Posterior cingulate gyrus (tissue), 11 donors: ENCODE measurements at places on chromosomes 3 and 15.

DNA sequence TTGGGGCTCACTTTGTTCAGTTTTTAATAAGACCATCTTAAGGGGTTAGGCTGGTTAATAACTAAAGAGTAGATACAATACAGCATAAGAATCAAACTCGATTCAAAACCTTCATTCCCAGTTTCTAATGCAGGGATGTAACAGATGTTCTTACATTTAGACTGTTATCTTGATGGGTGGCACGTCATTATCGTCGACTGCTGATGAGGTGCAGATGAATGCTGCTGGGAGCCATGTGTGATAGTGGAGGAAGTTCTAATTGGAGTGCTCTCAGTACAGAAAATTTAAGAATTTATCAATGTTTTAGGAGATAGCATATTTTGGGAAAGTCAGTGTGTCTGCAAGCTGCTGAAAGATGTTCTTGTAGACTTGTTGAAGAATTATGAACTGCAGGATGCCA, 331.5 kb downstream of the PTPRG start:
- no peak for DNase-seq

DNA sequence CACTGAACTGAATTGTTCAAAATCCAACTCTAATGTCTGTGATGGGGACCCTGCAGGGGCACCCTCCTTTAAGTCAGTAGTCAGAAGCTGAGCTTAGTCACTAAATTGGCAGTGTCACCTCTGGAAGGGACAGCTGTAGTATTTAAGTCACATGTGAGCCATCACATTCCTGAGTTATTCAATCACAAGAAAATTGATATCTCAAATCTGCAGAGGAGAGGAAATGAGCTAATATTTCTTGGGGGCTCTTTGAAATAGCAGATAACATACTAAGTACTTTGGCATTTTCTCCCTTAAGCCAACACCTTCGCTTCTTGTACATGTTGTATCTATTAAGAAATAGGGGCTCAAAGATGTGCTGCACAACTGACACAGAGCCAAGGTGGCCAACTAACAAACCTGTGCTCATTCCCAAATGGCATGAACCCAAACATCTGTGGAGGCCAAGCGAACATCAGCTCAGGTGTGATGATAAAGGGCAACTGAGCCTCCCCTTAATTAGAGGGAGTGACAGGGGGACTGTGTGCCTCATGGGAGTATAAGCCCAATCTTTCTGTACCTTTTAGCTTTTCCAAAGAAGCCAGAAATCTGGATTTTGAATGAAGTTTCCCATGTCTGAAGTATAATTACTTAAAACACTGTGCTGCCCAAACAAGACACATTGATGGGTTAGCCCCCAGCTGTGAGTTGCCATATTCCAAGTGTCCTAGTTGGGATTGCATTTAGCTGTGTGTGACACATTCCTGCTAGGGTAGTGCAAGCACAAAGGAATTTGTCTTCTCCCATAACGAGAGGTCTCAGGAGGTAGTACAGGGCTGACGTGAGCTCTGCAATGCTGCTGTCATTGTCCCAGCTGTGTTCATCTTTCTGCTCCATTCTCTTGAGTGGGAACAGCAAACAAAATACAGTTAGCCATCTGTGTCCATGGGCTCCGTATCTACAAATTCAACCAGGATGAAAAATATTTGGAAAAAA, 63.3 kb downstream of the ABHD5 start:
- DNase-seq: no peak

DNA sequence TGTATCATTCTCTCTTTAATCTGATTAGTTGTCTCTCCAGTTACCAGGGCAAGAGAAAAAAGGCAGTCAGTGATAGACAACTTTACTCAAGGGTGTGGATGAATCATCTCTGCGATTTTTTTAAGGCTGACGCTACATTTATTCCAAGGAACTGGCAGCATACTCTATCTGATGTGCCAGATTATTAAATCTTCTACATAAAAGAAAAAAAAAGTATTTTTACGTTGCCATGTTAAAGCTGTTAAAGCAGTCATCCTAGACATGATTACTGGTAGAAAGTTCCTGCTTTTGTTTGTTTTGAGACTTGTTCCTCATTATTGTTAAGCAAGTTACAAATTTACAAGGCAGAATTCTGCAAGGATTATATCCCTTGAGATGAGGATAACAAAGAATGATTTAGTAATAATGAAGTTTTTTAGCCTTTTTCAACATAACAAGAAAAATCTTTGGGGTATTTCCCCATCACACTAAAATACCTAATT, 121.7 kb downstream of the CBLB start:
- DNase-seq: no peak

- DNase-seq: no peak
Measured at GRCh38 chr3:53865732-53866499, 16.0 kb downstream of the ACTR8 start.

GRCh38 chr15:69522361-69522760, 69.7 kb downstream of the RPLP1 start:
- DNase-seq: no peak

DNA sequence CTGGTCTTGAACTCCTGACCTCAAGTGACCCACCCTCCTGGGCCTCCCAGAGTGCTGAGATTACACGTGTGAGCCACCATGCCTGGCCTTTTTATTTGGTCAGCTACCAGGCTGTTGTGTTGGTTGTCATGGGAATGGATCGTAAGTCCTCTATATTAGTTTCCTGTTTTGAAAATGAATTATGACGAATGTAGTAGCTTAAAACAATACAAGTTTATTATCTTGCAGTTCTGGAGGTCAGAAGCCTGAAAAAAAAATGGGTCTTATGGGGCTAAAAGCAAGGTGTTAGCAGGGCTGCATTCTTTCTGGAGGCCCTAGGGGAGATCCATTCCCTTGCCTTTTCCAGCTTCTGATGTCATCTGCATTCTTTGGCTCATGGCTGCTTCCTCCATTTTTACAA, 25.1 kb upstream of the HERC1 start:
- DNase-seq: no peak

- DNase-seq: no peak
Measured at GRCh38 chr3:182716114-182716688, 77.1 kb upstream of the ATP11B start.

- no peak for DNase-seq
Measured at GRCh38 chr3:67683522-67683921, 29.1 kb upstream of the SUCLG2 start.

DNA sequence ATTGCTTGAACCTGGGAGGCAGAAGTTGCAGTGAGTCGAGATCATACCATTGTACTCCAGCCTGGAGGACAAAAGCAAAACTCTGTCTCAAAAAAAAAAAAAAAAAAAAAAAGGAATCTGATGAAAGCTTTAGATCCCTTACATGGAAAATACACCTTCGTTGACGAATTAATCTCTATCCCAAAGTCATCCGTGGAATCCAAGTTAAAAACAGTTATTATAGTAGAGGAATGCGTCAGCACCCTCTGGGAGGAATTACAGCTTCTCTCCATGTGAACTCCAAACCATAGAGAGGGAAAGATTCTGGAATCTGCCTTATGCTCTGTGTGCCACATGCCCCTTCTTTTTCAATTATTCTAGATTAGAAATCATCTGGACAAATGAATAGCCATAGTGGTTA, 192.3 kb upstream of the C2CD4B start:
- DNase-seq: no peak

DNA sequence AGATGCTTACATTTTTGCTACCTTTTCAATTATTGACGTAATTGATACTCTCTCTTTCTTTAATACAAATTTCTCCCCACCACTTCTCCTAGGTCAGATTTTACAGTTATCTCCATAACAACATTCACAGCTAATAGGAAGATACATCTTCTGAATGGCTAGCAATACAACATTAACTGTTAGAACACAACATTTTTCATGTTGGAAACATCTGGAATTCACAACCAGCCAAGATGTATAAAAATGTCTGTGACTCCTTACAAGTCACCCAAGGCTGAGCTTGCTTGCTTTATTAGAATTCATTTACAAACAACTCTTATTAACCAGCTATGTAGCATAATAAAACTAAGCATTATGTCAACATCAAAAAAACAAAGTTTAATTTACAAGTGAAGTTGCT, 81.0 kb upstream of the ROBO2 start:
- DNase-seq: no peak

DNA sequence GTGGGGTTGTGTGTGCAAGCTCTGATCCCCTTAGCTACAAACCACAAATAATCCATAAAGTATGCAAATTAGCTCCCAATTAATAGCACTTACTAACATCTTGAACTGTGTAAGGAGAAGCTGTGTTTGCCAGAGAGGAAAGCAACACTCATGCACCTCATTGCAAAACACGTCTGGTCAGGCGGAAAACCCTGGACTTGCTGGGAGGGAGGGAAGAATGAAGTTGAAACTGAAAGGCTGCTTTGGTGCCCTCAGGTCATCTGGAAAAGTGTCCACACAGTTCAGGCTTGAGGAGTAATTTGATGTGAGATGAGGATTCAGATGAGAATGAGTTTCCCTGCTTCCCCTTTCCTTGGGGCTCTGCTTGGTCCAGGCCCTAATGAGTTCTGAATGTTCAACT, 185.5 kb upstream of the ANKRD28 start:
- no peak for DNase-seq

DNA sequence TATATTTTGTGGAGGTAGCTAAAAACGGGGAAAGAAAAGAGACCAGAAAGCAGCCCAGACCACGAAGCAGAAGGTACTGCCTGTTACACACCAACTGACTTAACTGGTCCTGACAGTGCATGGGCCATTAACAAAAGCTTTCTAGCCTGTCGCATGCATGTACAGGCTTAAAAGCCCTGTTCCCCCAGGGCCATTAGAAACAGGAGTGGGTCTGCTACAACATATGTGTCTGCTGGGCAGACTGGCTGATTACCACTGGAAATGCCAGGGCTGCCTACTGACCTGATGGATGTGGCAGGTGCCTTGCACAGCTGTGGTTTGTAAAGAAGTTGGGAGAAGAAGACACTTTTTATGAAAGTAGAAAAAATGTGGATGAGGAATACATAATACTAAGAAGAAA, 137.4 kb downstream of the GAP43 start:
- DNase-seq: no peak

- DNase-seq: no peak
Measured at GRCh38 chr15:37973856-37974255, 39.4 kb downstream of the TMCO5A start.

- no peak for DNase-seq
Measured at GRCh38 chr3:17110660-17111396, 226.1 kb downstream of the PLCL2 start.

GRCh38 chr3:9043063-9043462, 79.8 kb upstream of the RAD18 start:
- DNase-seq: no peak

DNA sequence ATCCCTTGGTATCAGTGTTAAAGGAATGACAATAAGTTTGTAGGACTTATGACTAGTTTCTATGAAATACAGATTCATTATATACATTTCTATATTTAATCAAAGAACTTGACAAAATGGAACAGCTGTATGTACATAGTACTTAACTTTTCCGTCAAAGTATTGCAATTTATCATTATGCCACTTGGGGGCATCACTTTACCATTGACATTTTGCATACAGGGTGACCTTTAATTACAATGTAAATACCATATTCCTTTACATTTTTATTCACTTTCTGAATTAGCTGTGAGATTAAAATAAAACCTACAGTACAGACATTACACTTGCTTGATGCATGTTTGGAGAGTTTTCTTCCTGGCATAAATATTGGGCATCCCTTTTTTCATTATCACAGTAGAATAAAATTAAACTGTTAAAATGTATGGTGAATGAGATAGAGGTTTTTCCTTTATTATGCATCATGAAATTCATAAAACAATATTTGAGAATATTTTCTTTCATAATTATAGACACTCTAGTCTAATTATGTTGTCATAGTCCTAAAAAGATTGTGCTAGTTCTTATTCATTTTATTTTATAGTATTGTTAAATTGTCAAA, 6.9 kb downstream of the NEK11 start:
- no peak for DNase-seq

- DNase-seq: no peak
Measured at GRCh38 chr3:28349469-28350000, 911 bp upstream of the AZI2 start.

GRCh38 chr3:57118254-57118653, 46.9 kb downstream of the IL17RD start:
- no peak for DNase-seq

GRCh38 chr3:61620073-61620472, 58.7 kb downstream of the PTPRG start:
- no peak for DNase-seq

DNA sequence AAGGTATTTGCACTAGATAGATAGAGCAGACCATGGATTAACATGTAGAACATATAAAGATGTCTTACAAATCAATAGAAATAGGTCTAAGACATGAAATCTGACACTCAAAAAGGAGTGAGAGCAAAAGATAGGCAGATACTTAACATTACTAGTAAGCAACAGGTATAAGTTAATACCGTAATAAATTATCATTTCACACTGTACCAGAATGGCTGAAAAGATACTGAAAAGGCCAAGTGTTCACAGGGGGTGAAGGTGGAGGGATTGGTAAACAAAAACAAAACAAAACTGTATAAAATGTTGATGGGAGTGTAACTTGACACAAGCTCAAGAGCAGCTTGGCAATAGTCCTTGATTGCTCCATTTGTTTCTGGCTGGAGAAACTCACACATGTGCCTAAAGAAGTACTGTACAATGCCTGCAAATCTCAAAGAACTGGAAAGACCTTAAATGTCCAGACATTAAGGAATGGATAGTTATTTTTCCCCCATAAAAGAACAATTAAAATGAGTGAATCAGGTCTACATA, 3.5 kb downstream of the NSMCE3 start:
- no peak for DNase-seq

DNA sequence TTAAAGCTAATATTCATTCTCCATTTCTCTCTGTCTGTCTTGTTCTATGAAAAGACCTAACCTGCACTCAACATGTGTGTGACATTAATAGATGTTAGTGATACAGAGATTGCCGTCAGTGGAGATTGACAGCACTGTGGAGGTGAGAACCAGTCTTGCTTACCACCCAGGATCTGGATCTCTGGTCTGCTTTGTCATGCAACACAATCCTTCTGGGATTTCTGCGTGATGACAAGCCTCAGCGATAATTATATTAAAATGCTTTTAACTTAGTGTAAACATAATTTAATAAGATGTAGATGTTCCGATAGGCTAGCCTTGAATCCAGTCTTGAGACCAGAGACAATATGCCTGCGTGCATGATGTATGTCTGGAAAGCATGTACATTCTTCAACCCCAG, 262.0 kb upstream of the ZNF717 start:
- no peak for DNase-seq

DNA sequence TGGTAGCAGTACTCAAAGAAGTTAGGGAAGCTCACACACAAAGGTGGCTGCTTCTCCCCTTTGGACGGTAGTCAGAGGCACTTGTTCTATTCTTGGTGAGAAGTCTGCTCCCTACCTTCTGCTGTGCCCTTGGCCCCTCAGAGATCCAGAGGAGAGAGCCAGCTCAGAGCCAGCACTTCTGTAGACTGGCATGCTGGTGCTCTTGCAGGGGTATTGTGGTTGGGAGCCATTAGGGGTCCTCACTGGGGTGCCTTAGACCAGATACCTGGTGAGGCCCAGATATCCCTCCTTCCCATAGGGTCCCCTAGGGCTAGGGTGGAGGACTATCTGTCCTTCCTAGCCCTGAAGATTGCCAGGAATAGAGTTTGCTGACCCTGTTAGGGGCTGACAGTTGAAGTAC, 140.6 kb downstream of the EEFSEC start:
- no peak for DNase-seq
